Mucosa of gallbladder (tissue), 1 donor: ENCODE measurements at places on chromosomes 7 and 10. TPM values are rescaled to one million over a fixed set of nuclear protein-coding genes. Genes with fewer than 3 reads are reported as not detected.

RPP38 gene
- total RNA-seq, result 15.4 TPM

ARHGEF35 gene
- total RNA-seq, result 10.5 TPM

NODAL gene
- 0.12 TPM for total RNA-seq

MYOZ1 gene
- total RNA-seq, result 0.52 TPM

DNA sequence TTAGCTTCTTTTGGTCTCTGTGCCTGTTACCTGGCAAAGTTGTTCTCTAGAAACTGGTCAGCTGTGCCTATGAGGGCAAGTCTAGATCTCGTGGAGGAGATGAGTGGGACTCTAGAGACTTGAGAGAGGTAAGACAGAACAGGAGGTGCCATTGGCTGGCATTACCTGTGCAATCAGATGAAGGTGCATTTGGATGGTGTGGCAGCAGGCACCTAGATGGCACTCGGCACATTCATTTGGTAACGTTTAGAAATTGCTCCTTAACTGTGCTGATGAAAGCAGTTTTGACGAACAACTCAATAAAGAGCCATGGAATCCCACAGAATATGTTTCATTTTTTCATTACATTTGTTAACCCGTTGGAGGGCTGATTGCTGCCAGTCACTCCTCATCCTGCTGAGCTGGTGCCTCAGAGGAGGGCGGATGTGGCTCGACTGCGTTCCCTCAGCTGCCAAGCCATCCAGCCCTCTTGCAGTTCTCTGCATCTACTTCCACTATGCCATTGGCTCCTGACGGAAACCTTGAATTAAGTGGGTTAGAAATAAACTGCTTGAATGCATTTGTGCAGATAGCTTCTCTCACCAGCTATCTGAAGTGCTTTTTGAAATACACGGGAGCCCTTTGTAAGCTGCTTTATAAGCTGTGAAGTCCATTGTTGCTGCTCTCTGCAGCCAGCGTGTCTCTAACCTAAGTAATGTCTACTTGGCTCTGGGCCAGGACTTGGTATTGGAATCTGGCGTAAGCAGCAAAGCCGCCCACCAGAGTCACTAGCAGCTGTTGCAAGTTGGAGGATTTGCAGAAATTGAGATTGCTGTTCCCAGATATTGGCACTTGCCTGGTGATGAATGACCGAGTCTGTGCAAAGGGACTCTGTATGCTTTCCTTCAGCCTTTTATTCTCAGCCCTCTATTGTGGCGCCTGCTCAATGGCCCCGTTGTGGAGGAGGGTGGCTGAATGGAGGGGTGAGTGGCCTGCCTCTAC lies 87.4 kb downstream of the LRRC4 start:
- no peak for DNase-seq

DNA sequence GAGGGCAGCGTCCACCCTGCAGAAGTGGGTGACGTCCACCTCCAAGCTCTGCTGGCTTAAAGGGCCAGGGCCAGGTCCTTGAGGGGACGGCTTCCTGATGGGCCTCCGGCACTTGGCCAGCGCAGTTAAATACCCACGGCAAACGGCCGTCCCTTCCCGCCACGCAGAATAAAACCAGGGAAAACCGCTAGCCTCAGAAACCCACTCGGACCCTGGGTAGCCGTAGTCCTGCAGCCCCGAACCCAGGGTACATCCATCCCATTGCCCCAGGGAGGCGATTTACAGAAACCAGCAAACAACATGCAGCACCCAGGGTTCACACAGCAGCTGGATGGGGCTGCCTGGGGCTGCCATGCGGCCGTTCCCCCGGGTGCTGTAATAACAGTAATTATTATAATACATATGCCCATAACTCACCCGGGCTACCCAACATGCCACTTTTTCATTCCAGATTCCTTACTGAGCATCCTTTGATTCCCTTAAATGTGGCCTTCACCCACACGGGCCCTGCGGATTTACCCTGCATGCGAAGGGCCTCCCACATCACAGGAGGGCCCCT lies 81.5 kb upstream of the PDGFA start:
- DNase-seq, result no peak

A1CF gene
- total RNA-seq, result 34.2 TPM
